ENCODE measurements at places on chromosomes 1 and 21. TPM values are rescaled to one million over a fixed set of nuclear protein-coding genes. Genes with fewer than 3 reads are reported as not detected.

DNA sequence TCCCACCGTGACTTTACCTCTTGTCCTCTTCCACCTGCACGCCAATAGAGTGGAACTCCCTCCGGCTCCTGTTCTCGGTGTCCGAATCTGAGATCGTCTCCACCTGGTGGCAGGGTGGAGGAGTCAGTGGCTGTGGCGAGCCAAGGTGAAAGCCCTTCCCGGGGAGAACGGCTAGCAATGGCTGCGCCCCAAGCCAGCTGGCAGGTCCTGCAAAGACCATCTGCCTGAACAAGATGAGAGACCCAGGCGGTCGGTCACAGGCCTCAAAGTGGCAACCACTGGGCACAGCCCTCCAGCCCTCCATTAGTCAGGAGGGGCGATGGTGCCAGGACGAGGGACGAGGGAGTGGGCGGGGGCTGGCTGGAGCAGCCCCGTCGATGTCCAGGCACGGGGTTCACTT lies 25.4 kb upstream of the SMIM12 start:
- DNase-seq, result no peak

DNA sequence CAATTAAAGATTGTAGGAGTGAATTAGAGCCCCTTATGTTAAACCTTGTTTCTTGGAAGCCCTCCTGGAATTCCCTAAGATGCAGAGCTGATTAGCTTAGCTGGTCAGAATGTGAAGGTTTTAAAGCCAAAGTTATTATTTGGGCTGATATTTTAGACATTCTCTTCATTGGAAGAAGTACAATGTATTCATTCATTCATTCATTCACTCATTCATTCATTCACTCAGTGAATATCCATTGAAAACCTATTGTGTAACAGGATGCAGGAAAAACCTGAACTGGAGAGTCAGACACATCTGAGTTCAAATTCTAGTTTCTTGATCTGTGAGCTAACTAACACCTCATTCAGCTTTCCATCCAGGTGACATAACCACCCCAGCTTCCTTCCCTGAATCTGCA lies 29.7 kb downstream of the DDR2 start:
- no peak for DNase-seq

DNA sequence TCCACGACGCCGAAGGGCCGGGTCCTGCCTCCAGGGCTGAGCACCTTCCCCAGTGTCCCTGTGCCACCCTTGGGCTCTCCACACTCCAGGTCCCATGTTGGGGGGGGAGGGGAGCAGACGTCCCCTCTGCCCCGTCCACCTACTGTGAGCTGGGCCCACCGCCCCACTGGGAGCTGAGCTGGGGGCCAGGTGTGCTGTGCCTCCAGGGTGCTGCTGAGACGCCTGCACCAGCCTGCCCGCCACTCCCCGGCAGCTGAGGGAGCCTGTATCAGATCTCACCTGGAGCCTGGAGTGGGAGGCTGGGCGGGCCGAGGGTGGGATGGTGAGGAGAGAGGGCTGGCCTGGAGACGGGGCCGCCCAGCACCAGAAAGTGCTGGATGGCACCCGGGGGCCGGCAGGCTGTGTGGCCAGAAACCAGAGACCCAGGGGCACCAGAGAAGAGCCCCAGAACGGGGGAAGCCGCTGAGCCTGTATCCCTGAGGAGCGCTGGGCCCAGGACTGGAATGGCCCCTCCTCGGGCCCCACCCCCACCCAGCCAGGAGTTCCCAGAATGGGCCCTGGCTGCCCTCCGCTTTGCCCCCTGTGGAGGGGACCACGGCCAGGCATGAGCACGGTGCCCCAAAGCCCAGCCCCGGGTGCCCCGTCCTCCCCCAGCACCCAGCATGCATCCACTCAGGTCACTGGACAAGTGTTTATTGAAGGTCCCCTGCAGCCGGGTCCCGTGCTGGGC lies 3.4 kb downstream of the TNFRSF18 start:
- DNase-seq, result no peak

DNA sequence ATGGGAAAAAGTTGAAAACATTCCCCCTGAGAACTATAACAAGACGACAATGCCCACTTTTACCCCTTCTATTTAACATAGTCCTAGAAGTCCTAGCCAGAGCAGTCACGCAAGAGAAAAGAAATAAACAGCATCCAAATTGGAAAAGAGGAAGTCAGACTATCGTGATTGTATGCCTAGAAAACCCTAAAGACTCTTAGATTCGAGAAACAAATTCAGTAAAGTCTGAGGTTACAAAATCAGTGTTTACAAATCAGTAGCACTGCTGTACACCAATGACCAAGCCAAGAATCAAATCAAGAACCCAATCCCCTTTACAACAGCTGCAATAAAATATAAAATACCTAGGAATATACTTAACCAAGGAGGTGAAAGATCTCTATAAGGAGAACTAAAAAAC lies 72.4 kb downstream of the POU2F1 start:
- DNase-seq, result no peak

- DNase-seq, result no peak
Observed at GRCh38 chr1:41722184-41722583, 196.5 kb downstream of the HIVEP3 start.

DNA sequence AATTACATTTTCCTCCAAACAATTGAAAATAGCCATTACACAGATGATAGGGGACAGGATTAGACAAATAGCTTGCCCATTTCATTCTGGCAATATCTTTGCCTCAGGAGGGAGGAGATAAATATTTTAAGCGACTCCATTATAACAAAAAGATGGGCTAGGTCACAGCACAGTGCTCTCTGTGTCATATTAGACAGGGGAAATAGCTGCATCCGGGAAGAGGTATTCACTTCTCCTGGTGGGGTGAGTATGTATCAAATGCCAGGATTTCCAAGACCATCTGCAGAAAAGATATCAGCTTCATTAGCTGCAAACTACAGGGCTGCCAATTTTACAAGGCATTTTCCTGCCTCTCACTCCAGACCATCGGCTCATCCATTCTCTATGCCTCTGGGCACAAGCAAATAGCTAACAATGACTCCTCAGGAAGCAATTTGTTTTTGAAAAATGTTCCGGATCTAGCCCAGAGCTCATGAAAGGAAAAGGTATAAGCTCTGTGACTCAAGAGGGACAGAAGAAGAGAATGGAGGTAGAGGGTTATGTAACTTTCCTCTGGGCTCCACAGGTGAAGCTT lies 41.9 kb upstream of the ANGPTL7 start:
- no peak for DNase-seq

GRCh38 chr1:165632152-165632469 lies 1.1 kb downstream of the MGST3 start:
- no peak for DNase-seq

DNA sequence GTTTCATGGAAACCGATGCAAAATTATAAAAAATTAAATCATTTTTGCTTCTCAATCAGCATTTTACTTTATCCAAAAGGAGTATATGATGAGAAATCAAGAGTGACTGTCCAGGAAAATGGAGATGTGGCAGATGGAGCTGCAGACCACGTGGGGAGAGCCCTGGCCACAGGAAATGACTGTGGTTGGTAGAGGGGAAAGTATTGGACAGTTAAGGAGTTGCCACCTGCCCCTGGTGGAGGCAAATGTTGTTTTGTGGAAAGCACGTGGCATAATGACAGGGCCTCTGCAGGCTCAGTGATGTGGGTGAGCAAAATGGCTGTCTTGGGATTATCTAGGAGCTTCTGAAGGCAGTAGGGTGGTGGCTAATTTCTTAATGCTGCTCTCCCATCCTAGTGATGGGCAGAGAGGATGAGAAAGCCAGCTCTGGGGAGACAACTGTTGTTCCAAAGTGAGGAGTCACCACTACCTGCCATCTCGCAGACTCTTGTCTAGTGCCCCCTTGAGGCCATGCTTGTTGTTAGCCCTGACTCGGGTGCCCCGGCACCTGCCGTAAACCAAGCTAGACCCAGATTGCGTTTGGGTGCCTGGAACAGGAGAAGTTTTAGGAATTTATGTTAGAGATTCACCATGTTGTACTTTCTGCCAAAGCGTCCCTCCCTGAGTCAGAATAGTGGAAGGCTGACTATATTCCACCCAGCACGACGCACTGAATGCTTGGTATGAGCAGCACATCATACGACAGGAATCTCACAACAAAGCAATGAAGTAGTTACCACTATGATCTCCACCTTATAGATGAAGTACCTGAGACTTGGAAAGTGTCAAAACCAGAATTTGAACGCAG lies 144.0 kb downstream of the ROR1 start:
- DNase-seq, result no peak

GRCh38 chr21:37566790-37567615 lies 200.4 kb downstream of the DYRK1A start:
- no peak for DNase-seq

DNA sequence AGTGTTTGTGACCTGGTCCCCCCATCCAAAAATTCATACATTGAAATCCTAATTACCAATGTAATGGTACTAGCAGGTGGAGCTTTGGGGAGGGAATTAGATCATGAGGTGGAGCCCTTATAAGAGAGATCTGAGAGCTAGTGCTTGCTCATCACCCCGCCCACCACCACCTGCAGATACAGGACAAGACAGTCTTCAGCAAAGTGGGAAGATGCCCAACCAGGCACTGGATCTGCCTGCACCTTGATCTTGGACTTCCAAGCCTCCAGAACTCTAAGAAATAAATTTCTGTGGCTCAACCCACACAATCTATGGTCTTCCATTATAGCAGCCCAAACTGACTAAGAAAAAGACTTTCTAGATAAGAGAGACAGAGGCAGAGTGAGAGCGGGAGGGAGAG lies 343.4 kb downstream of the LRRIQ3 start:
- DNase-seq, result no peak

DNA sequence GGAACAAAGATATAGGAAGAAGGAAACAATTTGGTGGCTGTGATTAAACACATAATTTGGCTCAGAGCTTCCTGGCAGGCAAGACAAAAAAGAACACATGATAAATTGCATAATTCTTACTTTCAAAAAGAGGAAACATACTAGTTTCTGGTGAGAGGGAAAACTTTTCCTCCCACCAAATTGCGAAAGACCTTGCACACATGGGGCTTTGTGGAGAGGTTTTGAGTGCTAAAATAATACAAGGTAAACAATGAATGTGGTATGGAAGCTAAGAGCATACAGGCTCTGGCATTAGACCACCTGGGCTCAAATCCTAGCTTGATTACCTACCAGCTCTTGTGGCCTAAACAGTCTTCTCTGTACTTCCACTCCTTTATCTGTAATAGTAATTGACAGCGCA lies 140.2 kb upstream of the HOOK1 start:
- DNase-seq, result no peak

- no peak for DNase-seq
Observed at GRCh38 chr1:67958472-67958871, 92.0 kb downstream of the DIRAS3 start.

The WLS gene
- total RNA-seq, result 55.0 TPM

The ANKRD34A gene
- total RNA-seq, result not detected

The APCS gene
- total RNA-seq, result not detected

The ANKRD45 gene
- total RNA-seq, result 0.55 TPM
